WERI-Rb-1 (cell line): ENCODE measurements at places on chromosomes 1 and 21.

GRCh38 chr1:200473698-200474371 lies 64.0 kb upstream of the ZNF281 start:
- DNase-seq = no peak

- DNase-seq = no peak
Measured at GRCh38 chr21:37389456-37389855, 22.9 kb downstream of the DYRK1A start.

GRCh38 chr1:98523256-98523655 lies 138.3 kb upstream of the SNX7 start:
- DNase-seq = no peak

GRCh38 chr21:34576041-34576511 lies 38.8 kb downstream of the RCAN1 start:
- no peak for DNase-seq

- DNase-seq = no peak
Measured at GRCh38 chr1:48216313-48216712, 6.2 kb upstream of the SLC5A9 start.

GRCh38 chr21:42250422-42251403 lies 31.8 kb downstream of the ABCG1 start:
- DNase-seq = no peak

- peak; percentile 95 for DNase-seq
Measured at GRCh38 chr1:161209790-161210409, 5.2 kb upstream of the FCER1G start.

DNA sequence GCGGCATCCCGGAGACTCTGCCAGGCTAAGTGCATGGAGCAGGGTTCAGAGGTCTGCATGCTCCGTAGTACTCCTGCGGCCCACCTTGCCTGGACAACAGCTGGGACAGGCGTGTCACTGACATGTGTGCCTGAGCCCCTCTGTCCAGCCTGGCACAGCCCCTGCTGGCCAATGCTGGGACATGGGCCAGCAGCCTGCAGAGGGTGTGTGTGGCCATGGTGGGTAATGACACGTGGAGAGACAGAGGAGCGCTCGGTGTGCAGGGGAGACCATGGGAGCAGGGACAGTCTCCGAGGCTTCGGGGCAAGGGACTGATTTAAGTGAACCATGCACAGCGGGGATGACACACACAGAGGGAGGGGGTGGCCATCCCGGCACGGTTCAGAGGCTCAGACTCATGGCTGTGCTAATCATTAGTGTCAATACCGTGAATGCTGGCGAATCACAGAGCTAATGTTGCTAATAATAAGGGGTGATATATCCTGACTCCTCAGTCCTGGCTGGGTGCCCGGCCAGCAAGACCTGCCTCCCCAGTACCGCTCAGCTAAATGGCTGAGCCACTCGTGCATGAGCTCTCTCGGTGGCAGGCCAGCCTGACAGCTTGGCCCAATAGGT lies 41.5 kb downstream of the IGSF21 start:
- DNase-seq = peak; percentile 50

DNA sequence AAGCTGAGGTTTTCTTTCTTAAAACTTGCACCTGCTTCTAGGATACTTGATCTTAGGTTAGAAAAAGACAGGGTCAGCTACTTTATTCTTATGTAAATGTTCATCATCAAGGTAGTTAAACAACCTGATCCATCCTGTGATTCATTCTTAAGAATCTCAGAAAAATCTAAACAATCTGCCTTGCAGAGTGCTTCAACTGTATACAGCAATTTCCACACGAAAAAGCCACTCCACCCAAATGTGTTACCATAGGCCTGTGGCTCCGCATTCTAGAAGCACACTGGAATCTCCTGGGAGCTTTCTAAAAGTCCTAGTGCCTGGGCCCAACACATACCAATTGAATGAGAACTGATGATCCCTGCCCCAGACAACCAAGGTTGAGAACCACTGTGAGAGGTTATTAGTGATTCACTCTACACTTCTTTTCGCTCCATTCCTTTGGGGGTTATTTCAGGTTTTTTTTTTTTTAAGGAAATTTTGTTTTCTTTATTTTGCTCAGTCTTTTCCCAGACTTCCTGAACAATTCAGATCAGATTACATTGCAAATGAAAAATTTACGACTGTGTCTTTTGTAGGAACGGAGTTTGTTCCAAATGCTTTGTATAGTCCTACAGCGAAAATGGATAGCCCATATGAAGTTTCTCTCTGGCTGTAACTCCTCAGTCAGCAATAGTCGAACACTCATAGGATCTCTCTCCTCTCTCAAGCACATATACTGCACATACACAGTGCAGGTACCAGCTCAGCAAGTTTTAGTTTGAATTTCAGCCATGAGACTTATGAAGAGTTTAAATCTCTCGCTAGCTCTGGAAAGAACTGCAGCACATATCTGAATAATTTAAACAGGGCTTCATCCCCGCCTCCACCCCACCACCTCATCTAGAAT lies 16.1 kb downstream of the SMYD2 start:
- DNase-seq = no peak

GRCh38 chr1:54619749-54620148 lies 3.6 kb downstream of the FAM151A start:
- DNase-seq = peak; percentile 25

GRCh38 chr1:166511761-166512160 lies 327.5 kb upstream of the POGK start:
- DNase-seq = no peak

DNA sequence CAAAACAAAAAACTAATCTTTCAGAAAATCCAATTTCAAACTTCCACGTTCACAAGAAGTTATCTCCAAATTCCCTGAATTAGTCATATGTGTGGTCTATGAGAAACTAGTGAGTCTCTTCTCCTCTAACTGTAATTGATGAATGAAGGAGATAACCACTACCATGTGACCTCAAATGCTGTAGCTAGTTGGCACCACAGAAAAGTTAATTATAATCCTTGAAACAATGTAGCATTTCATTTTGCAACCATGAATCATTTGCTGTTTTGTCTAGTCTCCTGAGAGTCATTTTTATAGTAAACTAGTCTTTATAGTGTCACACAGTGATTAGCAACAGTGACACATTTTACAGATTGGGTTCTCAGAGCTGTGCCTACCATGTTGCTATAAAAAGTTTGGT lies 287.5 kb downstream of the LRRIQ3 start:
- no peak for DNase-seq

DNA sequence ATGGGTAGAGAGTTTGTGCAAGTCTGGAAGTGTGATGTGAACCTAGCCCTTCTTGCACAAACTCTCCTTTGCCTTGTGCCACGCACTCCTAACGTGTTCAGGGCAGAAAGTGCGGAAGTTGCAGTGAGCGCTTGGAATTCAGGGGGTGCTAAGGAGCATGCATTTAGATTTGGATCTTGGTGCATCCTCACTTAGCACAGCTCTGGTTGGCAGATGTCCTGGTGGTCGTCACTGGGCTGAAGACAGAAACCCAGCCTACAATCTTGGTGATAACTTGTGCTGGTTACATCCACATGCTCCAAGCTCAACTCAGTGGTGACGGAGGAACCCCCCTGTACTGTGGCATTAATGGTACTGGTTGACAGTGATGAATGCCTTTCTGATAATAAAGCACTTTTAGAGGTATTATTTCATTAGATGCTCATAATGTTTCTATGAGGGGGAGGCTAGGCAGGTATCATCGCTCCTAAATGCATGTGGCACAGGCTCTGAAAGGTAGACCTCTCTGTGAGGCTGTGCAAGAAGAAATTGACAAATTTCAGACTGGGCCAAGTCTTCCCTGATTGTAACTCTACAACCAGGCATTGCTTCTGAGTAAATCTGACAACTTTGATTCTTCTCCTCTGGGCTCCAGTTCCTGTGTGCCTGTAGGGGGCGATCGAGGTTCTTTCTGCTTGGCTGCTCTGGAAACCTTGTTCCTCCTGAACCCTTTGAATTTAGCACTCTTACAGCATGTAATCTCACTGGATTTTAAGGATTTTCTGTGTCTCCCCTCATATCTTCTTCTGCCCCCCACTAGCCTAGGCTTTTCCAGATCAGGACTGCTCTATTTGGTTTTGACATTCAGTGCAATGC lies 40.6 kb downstream of the MAPKAPK2 start:
- peak; percentile 91 for DNase-seq

GRCh38 chr1:14822493-14822892 lies 224.0 kb downstream of the KAZN start:
- no peak for DNase-seq

GRCh38 chr1:212255705-212256307 lies 29.4 kb upstream of the PPP2R5A start:
- DNase-seq = no peak

GRCh38 chr1:81471255-81471654 lies 329.5 kb upstream of the ADGRL2 start:
- no peak for DNase-seq

GRCh38 chr1:179973198-179974110 lies 18.8 kb downstream of the CEP350 start:
- no peak for DNase-seq

DNA sequence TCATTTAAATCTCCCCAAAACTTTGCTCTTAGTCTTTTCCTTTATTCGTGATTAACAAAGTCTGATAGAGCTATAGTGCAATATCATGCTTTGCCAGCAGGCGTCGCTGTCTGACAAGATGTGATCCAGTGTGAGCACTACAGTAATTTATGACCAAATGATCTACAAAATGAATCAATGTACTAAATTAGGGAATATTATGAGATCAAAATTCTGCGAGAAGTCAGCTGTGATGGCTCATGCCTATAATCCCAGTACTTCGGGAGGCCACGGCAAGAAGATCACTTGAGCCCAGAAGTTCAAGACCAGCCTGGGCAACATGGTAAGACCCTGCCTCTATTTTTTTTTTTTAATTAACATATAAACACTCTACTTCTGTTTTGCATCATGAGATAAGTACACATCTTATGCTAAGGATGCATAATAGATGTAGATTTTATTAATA lies 3.6 kb upstream of the SPSB1 start:
- DNase-seq = peak; percentile 75

DNA sequence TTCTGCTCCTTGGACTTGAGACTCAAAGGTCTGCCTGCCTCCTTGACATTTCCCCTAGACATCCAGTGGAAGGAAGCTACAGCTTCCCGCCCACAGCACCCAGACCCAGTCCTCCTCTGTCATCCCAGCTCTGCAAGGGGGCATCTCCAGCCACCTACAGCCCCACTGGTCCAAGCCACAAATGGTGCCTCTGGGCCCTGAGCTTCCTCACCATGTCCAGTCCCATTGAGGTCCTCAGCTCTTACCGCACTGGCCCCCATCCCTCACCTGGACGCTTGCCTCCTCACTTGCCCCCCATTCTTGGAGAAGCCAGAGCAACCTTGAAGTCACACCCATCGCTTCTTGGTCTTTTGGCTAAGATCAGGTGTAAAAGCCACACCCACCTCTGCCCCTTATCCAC lies 13.2 kb downstream of the PODN start:
- DNase-seq = no peak

GRCh38 chr21:17598437-17598836 lies 14.3 kb downstream of the BTG3 start:
- no peak for DNase-seq

DNA sequence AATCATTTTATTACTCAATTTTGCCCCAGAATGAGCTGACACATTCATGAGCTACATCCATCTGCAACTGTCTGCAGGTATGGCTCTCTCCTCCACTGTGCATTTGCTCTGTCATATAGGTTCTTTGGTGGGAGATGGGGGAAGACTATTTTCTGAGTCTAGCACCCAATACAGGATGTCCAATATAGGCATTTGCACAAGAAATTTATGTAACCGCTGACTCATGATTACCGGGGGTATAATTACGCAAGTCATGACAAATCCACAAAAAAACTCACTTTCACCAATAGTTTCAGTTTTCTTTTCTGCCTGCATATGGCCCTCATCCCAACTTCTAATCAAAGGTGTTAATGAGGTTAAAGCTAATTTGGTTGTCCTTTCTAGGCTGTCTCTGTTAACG lies 17.5 kb upstream of the VSIG8 start:
- DNase-seq = no peak

DNA sequence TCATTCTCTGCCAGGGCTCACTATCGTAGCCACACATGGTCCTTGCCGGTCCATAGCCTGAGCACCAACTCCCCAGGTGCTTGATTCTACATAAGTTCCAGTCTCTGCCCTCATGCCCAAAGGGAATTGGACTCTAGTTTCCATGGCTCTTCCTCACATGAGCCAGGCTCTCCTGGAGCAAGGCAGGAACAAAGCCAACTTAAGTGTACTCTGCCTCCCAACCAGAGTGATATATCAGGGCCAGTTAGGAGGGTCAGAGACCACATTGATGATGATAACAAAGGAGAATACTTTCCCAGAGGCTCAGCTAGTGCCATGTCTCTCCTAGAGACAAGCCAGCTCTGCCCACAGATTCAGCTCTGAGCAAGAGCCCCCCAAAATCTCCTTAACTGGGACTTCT lies 70.9 kb downstream of the ERI3 start:
- DNase-seq = no peak

DNA sequence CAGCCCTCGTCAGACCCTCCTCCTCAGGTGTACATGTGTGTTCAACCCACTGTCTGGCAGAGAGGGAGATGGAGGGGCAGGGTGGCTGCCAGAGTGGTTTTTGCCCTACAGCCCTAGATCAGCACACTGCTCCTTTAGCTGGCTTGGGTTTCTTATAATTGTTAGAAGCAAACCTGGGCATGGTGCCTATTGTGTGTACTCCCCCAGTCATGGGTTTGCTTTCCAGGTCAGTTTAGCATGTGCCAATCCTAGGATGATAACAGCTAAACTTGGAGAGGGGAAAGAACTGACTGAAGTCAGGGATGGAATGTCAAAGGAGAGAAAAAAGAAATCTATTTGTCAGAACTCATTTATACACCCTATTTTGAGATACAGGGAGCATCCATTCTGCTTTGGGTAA lies 63.3 kb downstream of the UCK2 start:
- no peak for DNase-seq

DNA sequence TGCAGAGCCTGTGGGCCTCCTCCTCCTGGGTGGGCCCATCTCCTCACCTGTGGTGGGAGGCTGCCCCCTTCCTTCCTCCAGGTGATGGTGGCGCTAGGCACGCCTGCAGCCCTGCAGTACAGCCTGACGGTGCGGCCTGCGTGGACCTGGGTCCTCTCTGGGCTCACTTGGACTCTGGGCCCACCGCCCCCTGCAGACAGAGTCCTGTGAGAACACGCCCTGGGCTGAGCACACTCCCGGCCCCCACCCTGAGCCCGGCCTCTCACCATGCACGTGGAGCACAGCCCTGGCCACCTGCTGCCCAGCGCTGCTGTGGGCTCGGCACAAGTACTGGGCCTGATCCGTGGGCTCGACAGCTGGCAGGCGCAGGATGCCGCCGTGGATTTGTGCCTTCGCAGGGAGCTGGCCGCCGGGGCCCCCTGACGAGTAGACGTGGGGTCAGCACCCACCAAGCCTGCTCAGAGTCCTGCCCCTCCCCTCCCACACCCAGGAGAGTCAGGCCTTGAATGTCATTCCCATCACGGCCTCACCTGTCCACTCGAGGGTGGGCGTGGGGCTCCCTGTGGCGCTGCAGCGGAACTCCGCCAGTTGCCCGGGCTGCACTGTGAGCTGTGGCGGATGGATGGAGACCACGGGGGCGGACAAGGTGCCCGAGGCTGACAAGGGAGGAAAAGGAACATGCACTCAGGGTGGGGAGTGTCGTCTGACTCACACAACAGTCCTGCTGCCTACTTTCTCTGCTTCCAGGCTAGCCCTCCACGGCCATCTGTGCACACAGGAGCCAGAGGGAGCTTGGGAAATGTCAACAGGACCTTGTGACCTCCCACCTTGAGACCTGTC lies 43.4 kb downstream of the LDLRAD2 start:
- no peak for DNase-seq

- no peak for DNase-seq
Measured at GRCh38 chr21:41501919-41502318, 6.0 kb downstream of the TMPRSS2 start.

- peak; percentile 88 for DNase-seq
Measured at GRCh38 chr21:42337830-42338728, 12.7 kb downstream of the TFF2 start.

- no peak for DNase-seq
Measured at GRCh38 chr21:35071347-35071746, 22.2 kb upstream of the RUNX1 start.
